Iris pigment epithelial cell (primary cell): ENCODE measurements at places on chromosomes 7 and 10.

DNA sequence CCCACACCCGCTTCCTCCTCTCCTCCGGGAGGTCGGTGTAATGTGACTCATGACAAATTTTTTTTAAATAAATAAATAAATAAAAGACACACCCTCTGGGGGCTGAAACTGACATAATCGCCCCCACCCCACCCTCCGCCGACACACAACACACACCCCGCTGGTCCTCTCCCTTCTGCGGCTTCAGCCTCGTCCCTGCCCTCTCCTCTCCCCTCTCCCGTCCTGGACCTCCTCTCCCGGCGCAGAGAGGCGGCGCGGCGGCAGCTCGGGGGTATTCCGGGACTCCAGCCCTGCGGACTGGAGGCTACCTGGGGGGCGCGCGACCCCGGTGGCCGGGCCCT is 686 bp downstream of the ABI1 start:
- DNase-seq = peak; percentile 82

DNA sequence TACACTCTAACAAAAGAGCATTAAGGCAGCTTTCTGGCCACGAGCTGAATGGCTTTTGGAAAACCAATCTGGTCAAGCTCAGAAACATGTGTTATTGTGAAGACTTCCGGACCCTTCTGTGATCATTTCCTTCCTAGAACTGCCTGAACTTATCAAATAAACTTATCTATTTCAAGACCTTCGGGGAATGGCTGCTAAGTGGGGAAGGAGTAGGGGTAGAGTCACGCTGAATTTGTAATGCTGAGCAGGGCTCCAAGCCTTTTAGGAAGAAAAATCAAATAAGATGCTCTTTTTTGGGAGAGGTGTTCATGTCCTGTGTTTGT is 56.6 kb downstream of the PAPSS2 start:
- DNase-seq = no peak

- DNase-seq = no peak
Observed at GRCh38 chr7:151206914-151207313, 3.4 kb downstream of the H2BK1 start.

- DNase-seq = no peak
Observed at GRCh38 chr7:4169455-4169854, 512.6 kb upstream of the FOXK1 start.

DNA sequence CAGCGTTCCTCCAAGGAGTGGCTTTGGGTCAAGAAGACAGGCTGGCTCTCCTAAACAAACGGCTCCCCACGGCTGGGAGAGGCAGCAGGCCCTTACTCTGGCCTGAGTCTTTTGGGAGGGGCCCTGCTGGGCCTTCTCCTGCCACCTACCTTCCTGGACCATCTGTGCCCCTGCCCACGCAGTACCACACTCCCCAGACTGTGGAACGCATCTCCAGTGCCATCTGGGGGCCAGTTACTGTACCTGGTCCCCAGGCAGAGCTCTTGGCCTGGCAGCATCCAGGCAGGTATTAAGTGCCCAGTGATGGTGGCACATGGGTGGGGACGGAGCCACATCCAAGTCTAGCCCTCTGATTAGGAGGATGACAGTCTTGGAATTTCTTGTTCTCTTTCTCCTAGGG is 14.4 kb downstream of the ALKBH4 start:
- no peak for DNase-seq

GRCh38 chr10:100510533-100511308 is 8.9 kb downstream of the SEC31B start:
- no peak for DNase-seq

GRCh38 chr7:92417913-92418312 is 29.4 kb upstream of the GATAD1 start:
- no peak for DNase-seq

- no peak for DNase-seq
Observed at GRCh38 chr7:40622941-40623501, 488.2 kb downstream of the SUGCT start.

DNA sequence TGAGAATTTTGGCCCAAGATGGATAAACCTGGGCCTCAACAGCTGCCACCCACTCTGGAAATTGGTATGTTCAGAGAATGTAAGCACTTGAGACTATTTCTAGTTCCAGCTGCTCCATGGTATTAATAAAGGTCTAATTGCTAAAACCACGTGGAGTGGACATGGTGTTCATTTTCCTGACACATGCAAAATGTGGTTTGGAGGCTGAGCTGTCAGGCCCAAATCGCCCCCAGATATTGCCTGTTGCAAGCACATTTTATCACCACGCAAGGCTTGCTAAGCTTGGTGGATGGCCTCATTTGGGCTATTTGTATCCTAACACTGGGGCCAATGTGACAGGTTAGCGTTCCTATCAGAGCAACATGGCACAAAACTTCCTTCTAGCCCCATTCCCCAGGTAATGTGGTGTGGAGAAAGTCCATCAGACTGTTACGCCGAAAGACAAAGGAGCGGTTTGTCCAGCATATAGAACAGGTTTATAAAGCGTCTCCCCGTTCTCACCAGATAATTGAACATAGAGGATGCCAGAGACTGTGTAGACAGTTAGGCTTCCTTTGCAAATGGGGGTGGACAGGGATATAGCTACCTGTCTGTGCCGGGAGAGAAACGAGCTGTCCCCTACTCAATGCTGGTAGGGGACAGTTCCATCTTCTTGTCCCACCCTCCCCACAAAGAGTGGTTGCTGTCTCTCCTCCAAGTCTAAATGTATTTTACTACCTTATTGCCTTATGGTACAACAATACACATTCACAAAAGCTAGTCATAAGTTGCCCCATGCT is 78.0 kb upstream of the ANKRD1 start:
- DNase-seq = no peak

DNA sequence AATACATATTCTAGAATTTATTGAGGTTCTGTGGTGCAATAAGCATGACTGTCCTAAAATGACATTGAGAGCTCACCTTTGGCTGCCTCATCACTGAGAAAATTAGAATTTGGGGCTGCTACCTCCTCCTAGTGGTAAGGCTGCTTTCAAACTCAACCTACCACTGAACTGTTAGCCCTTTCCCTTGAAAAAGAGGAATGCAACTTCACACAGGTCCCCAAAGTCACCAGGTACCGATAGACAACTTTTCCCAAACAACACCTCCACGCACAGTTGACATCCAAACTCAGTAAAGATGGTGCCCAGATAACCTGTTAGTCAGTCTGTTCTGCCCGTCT is 75.9 kb upstream of the SCIN start:
- no peak for DNase-seq

GRCh38 chr7:100874300-100874576 is 665 bp upstream of the SRRT start:
- no peak for DNase-seq

DNA sequence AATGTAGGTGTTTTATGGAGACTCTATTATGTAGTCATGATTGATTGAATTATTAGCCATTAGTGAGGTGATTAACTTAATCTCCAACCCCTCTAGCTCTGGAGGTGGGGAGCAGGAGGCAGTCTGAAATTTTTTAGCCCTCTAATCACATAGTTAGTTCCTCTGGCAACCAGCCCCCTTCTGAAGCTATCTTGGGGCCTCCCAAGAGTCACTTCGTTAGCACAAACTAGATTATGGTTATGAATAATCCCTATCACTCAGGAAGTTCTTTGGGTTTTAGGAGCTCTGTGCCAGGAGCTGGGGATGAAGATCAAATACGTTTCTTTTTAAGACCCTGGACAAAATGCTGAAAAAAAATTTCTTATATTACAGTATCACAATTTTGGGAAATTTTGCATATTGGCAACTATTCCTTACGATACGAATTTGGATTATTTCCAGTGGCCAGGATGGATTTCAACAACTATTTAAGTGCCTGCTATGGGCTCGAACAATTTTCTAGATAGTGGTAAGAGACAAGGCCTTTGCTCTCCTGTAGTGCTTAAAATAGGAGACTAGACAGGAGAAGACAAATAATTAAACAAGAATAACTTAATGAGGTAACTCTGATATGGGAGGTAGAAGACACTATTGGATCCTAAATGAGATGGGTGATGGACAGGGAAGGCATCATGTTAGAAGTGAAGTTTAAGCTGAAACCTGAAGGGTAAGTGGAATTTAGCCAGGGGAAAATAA is 52.9 kb downstream of the BTAF1 start:
- DNase-seq = no peak

- DNase-seq = no peak
Observed at GRCh38 chr7:101232141-101232850, 5.3 kb downstream of the CLDN15 start.

DNA sequence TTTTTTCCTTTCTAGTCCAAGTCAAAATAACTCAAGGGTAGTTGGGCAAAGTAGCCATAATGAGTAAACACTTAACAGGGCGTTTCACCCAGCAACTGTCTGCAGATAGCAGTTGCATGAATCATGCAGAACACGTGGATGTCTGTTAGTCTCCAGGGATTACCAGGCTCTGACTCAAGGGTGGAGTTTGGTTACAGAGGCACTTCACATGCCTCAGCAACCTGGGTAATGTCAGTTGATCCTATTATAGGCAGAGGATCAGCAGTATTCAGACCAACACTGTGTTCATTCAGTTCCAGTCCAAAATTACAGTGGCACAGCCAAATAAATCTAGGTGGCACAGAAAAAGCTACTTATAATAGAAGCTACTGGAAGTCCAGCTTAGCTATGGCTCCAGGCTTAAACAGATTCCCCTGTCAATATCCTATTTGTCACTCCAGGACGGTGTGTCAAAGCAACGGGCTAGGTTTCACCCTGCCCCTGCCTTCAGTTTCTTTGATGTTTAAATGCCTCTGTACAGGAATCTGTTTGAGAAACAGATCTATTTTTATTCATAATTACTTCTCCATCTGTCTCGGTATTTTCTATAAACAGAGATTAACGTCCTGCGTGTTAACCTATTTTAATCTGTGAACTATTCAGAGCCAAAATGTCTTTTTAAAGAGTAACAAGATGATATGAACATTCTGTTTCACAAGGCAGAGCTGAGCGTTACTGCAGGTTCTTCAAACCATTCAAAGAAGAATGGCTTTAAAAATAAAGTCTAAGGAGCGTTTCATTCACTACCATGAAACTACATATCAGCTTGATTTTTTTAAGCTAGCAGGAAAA is 162.6 kb upstream of the AKR1E2 start:
- DNase-seq = peak; percentile 100

DNA sequence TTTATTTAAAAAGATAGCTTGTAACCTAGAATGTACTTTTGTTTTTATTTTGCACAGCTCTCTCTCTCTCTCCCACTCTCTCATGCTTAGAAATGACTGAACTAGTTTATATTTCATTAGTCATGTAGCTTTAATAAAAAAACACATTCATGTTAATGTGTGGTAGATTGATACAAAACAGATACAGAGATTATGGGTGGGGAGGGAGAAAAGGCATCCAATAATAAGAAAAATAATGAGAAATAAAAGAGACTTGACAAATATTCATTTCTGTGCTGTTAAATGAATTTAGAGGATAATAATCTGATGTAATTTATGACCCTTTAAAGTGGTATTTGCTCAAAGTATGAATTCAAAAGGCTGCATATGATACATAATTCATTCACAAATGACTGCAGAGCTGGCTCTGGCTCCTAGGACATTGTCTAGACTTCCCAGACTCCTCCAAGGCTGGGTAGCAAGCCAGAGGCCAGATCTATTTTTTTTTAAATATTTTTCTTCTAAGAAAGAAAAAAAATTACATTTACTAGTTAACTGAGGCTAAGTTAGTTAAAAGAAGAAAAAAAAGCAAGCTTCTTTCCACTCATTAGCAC is 105.7 kb upstream of the DNAJB12 start:
- no peak for DNase-seq

DNA sequence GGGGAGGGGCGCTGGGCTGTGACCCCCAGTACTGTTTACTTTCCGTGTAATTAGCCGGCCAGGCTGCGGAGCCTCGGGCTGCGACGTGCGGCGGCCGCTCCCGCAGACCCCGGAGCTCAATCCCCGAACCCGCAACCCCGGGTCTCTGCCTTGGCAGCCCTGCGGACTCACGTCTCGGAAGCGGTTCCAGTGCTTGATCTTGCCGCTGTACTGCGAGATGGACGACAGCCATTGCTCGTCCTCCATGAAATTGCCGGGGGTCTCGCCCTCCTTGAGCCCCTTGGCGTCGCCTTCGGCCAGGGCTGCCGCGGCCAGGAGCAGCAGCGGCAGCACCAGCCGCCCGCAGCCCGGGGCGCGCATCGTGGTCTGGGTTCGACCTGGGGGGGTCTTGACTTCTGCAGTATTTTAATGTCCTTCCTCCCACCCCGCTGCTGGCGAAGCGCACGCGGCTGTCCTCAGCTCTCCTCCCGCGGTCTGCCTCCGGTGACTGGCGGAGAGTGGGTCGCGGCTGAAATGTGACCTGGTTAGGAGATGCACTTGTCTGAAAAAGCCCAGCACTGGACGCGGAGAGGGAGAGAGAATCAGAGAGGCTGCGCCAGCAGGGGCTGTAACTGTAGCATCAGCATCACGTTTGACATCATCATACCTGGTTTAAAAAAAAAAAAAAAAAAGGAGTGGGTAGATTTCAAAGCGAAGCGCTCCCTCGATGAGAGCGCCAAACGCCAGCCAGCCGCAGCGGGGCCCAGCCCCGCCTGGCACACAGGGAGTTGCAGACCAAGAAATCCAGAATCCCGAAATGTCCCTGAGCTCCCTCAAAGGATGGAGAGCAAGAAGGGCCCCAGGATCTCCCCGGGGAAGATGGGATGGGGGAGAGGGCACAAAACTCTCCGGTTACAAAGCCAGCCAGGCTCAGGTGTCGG is at the start of gene SPOCK2:
TSS of gene SPOCK2 (minus strand) at position 583 of the 920 bp plus-strand sequence. CDS start at position 360, 223 bp downstream.
- no peak for DNase-seq

DNA sequence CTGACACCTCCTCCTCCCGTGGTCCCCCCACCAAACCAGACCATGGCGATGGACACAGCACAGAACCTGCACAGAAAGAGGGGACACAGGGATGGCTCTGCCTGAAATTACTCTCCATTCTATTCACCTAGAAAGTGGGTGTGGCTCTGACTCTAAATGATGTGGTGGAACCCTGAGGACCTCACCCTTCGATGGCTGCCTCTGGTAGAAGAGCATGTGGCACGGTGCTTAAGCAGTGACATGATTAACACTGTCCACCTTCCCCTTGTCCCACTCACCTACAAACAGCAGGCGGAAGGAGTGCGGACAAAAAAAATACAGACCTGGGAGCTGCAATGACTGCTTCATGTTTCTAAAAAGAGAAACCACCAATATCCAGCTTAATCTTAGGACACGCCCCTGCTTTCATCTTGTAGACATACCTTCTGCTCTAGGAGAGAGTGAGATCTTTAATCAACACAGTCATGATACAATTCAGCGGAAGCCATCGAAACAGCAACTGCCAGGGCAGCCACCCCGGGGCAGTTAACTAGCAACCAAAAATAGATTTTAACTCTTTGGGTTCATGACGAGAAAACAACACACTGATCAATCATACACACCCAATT is 11.4 kb downstream of the JCAD start:
- DNase-seq = no peak
